ENCODE measurements at places on chromosomes 7 and 10. TPM values are rescaled to one million over a fixed set of nuclear protein-coding genes. Genes with fewer than 3 reads are reported as not detected.

The NUTM2E gene
- total RNA-seq = not detected

The BBS9 gene
- total RNA-seq = 13.8 TPM

The ERVW-1 gene
- total RNA-seq = not detected

The MICALL2 gene
- 9.4 TPM for total RNA-seq

GRCh38 chr7:94700926-94701554 lies 45.1 kb upstream of the SGCE start:
- no peak for DNase-seq

GRCh38 chr7:36305226-36305625 lies 84.4 kb upstream of the ANLN start:
- no peak for DNase-seq

DNA sequence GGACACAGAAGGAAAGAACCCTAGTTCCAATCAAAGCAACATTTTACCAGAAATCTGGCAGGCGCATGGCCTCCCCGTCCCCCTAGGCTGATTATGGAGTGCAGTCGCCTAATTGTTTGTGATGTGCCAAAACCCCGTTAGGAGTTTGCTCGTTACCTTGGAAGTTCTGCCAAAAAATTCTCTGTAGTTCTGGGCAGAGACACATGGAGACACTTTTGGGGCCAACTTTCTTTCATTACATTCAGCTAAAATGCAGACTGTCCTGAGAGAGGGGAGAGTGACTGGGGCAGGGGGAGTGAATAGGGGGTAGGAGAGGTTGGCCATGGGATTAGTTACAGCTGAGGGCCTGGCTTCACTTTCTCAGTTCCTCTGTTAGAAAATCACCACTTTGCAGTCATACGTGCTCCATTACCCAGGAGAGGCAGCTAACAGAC lies 158.0 kb upstream of the NPVF start:
- no peak for DNase-seq

GRCh38 chr7:145915679-145916078 lies 200.9 kb upstream of the CNTNAP2 start:
- no peak for DNase-seq

GRCh38 chr10:89494575-89494974 lies 40.8 kb downstream of the SLC16A12 start:
- no peak for DNase-seq

GRCh38 chr7:134890246-134891240 lies 95.8 kb upstream of the AGBL3 start:
- no peak for DNase-seq

DNA sequence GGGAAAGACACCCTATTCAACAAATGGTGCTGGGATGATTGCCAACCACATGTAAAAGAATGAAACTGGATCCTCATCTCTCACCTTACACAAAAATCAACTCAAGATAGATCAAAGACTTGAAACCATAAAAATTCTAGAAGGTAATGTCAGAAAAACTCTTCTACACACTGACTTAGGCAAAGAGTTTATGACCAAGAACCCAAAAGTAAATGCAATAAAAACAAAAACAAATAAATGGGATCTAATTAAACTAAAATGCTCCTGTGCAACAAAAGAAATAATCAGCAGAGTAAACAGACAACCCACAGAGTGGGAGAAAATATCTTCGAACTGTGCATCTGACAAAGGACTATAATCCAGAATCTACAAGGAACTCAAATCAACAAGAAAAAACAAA lies 504.2 kb upstream of the MBL2 start:
- DNase-seq = no peak

Data from right atrium auricular region (tissue), 2 donors.